ENCODE measurements at places on chromosomes 13 and 19.
A peak's percentile ranks its signal among the peaks of the same experiment; 100 is the strongest.

GRCh38 chr13:109182777-109183465, 553.5 kb downstream of the MYO16 start:
- no peak for DNase-seq

- no peak for DNase-seq
Observed at GRCh38 chr19:34867631-34868030, 59.1 kb upstream of the ZNF30 start.

DNA sequence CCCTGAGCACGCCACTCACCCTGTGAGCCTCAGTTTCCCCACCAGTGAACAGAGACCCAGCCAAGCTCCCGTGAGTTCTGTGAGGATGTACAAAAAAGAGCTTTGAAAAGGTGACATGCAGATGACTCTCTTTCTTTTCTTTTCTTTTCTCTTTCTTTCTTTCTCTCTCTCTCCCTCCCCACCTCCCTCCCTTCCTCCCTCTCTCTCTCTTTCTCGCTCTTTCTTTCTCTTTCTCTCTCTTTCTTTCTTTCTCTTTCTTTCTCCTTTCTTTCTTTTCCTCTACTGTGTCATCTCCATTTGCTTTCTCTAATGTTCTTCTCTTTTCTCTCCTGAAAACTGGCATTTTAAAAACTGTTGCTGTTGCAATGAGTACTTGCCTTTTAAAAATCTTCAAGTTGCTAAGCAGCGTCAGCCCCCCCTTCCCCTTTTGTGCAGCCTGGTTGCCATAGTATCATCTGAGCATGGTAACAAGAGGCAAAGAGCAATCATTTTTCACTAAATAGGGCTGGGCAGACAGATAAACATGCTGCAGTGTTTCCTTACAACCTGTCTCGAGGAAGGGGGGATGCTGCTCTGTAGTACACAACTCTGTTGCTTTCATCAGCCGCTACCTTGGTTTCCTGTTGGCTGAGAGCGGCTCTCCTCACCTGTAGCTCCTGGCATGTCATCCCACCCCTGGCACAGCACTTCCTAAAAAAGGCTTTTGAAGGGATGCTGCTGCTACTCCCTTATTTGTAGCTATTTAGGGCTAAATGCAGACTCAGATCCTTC, 108.7 kb upstream of the MBNL2 start:
- peak; percentile 11 for DNase-seq

DNA sequence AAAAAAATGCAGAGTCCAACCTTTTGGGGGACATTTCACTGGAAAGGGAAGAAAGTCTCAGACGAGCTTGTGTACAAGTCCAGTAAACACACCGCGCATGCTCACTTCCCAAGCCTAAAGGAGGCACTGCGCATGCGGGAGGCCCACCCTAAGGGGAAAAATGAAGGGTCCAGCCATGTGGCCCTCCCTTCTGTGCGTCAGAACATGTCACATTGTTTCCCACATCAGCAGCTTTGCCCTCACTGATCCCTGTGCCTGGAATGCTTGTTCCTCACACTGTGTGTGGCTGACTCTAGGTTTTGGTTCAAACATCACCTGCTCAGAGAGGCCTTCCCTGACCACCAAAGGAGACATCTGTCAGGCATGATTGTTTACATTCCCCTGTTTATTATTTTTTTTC, 4.4 kb downstream of the ELSPBP1 start:
- no peak for DNase-seq

DNA sequence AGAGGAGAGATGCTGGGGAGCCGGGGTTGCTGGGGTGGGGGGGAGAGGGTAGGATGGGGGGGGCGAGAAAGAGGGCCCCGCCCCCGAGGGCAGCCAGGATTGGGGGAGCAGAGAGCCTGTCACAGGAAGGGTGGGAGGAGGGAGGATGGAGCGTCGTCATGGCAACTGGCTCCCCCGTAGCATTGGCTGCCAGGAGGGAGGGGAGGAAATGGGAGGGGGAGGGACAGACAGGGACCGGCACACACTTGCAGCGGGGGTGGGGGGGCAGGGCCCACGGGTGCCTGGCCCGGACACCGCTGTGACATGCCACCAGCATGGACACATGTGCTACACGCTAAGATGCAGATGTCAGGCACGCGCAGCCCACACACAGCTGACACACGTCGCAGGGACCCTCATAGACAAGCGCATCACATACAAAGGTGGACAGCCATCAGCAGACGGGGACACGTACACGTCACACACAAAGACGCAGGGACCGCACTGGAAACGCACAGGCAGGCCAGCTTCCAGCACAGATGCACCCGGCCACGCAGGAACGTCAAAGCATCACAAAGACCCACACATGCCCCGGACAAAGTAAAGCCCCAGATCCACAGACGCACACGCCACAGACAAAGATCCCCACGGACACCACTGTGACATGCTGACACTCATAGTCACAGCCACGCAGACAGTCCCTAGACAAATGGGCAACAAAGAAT, at the start of gene LMTK3:
LMTK3 (minus strand) TSS at position 36 of the 704 bp plus-strand sequence. CDS start 259 bp downstream, outside the sequence.
- peak; percentile 46 for DNase-seq

DNA sequence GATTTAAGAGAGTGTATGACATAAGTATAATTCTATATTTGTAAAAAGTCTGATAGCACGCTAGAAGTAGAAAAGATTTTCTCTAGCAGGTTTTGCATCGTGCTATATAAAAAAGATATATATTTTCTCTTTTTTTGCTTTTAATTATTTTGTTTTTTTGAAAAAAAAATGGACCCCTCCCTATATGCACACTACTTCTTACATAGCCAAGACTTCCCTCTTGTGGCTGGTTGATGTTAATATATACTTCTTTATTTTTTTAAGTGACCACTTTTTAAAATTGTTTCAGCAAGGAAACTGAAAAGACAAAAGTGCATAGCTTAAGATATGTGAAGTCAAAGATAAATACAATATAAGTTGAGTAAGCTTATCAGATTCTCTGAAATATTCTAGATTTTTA, 1202.8 kb downstream of the DIAPH3 start:
- peak; percentile 12 for DNase-seq

GRCh38 chr19:45973553-45974338, at the start of gene NOVA2:
Gene NOVA2 (minus strand): TSS chr19:45973865. CDS start chr19:45973351, 514 bp downstream.
- peak; percentile 69 for DNase-seq

DNA sequence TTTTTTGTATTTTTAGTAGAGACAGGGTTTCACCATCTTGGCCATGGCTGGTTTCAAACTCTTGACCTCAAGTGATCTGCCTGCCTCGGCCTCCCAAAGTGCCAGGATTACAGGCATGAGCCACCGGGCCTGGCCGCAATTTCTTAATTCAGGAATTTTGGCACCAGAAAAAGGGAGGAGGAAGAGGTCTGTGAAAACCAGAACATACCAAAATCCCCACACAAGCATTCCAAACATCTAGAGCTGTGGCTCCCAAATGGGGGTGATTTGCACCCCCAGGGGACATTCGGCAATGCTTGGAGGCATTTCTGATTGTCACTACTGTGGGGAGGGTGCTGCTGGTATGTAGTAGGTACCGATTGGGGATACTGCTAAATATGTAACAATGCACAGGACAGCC, 40.2 kb upstream of the ABCC4 start:
- no peak for DNase-seq

DNA sequence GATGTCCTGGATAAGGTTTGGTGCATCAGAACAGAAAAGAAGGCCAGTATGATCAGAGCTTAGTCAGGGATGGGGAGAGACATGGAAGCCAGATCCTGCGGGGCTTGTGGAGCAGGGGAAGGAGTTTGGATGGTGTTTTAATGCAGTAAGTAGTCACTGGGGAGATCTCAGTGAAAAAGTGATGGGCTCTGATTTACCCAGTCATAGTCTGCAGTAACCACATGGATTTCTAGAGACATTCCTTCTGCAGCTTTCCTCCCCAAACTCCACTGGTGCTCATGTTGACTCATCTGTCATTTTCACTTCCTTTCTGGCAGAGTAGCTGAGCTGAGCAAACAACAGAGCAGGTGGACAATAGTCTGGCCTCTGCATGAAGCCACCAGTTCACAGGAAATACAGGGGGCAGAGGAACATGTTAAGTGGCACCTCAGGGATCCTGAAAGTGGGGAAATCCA, 144.1 kb downstream of the DPF1 start:
- DNase-seq = peak; percentile 7

- DNase-seq = no peak
Observed at GRCh38 chr19:49831592-49831991, 13.5 kb downstream of the MED25 start.

DNA sequence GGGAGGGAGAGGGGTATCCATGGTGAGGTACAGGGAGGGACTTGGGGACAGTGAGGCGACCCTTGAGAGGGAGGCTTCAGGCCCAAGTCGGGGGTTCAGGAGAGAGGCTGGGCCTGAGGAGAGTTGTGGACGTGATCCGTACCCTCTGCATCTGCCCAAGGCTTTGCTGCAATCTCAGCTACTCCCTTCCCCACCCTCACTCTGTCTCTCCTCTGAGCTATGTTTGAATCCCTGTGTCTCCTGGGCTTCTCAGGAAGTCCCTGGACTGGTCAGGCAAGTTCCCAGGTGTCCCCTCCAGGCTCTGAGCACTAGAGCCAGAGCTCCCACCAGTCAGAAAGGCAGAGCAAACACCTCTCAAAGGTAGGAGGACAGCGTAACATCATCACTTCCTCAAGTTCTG, 1.8 kb downstream of the LIN37 start:
- no peak for DNase-seq

GRCh38 chr19:2033825-2034159, 17.3 kb downstream of the MKNK2 start:
- DNase-seq = no peak

- peak; percentile 34 for DNase-seq
Observed at GRCh38 chr19:48419158-48419920, 25.9 kb downstream of the GRIN2D start.

- DNase-seq = peak; percentile 3
Observed at GRCh38 chr13:78326633-78327032, 276.7 kb downstream of the POU4F1 start.

DNA sequence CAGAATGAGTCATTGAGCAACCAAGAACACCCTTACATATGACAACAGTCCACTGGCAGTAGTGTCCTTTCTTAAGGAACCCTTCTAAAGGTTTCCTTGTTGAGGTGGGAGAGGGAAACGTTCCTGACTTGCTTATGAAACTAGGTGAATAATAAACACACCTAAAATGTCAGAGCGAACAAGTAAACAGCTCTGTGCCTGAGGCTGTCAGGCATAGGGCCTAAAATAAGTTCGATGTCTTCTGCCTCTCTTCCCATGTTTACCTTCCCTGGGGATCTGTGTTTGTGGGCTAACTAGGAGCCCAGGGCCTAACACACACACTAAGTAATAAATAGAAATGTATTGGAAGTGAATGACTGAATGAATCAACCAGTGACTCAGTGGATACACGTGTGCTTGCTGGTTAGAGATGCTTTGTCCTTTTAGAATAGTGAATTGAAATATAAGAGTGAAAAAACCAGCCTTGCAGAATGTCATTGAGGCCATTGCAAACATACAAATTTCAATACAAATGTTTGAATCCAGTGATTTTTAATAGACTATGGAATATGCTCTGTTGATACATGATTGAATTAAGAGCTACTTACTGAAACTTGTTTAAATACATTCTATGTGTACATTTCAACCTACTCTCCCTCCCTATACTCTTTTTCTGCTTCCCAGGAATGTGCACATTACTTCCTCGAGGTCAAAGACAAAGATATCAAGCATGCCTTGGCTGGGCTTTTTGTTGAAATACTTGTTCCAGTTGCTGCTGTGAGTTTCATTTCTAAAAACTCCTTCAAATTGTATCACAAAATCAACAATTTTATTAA, 102.9 kb downstream of the FRY start:
- no peak for DNase-seq

- no peak for DNase-seq
Observed at GRCh38 chr19:38250428-38250820, 5.8 kb downstream of the PPP1R14A start.

- DNase-seq = no peak
Observed at GRCh38 chr19:39264306-39265290, 3.6 kb upstream of the IFNL2 start.
